ENCODE measurements at places on chromosomes 13 and 19.

- no peak for DNase-seq
Observed at GRCh38 chr13:103431856-103432255, 365.6 kb upstream of the SLC10A2 start.

- no peak for DNase-seq
Observed at GRCh38 chr13:53017433-53017970, 11.1 kb upstream of the OLFM4 start.

- no peak for DNase-seq
Observed at GRCh38 chr19:17429641-17430113, 9.8 kb downstream of the MVB12A start.

DNA sequence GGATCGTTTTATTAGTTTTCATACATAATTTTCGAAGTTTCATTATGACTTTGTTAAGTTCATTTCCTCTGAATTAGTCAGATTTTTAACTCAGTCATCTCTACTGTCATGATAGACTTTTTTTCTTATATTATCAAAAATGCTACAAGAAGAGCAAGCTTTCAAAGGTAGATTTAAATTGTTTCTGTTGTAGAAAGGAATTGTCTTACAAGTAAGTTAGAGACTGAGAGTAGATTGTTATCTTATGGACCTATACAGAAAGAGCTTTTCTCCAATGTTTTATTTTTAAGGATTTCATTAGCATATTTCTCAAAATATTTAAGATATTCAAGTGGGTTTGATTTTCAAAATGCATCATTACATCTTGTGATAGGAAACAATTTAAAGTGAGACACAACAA lies 2.7 kb downstream of the MAB21L1 start:
- no peak for DNase-seq

DNA sequence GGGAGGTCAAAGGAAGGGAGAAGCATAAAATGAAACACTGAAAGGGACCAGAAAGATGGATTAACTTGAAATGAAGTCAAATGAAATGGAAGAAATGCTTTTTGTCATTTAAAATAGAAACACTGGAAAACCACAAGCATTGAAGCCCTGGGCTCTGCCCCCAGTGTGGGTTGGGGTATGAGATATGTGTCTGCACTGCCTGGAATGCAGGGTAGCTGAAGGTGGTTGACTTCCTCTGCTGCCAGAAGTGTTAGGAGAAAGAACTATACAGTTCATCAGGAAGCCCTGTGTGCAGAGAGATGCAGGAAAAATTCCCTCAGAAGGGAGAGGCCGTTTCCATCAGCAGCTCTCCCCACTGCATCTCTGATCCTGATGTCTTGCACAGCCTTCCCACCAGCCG lies 69.2 kb downstream of the DHRS12 start:
- DNase-seq: no peak
